ENCODE measurements at places on chromosomes 5 and 9. TPM values are rescaled to one million over a fixed set of nuclear protein-coding genes. Genes with fewer than 3 reads are reported as not detected.

CKMT2 gene
- total RNA-seq: not detected

TAF11L5 gene
- total RNA-seq: not detected

FOXD4L6 gene
- total RNA-seq: not detected

HMMR gene
- 42.5 TPM for total RNA-seq

ENHO gene
- 7.2 TPM for total RNA-seq

IRX4 gene
- 0.18 TPM for total RNA-seq

JADE2 gene
- 80.0 TPM for total RNA-seq

CATSPER3 gene
- 0.69 TPM for total RNA-seq

HMGXB3 gene
- total RNA-seq: 56.2 TPM

PCDH12 gene
- not detected for total RNA-seq

CDKN2B gene
- total RNA-seq: 0.05 TPM

F12 gene
- total RNA-seq: 13.4 TPM

LSM11 gene
- total RNA-seq: 1.6 TPM

PCDHGA8 gene
- total RNA-seq: 0.18 TPM

HAPLN1 gene
- total RNA-seq: 0.13 TPM

FAM151B gene
- total RNA-seq: 2.8 TPM

LPAR1 gene
- total RNA-seq: 11.0 TPM

AJM1 gene
- total RNA-seq: 7.2 TPM

PLCXD3 gene
- 0.10 TPM for total RNA-seq

OTP gene
- total RNA-seq: 0.05 TPM

CFAP157 gene
- total RNA-seq: not detected

WDR31 gene
- 0.80 TPM for total RNA-seq

FBN2 gene
- total RNA-seq: 0.08 TPM

ZNF608 gene
- 37.5 TPM for total RNA-seq

AGGF1 gene
- 23.1 TPM for total RNA-seq

TEX48 gene
- not detected for total RNA-seq

SLC46A2 gene
- total RNA-seq: not detected

ACO1 gene
- 49.3 TPM for total RNA-seq

CDH9 gene
- total RNA-seq: 0.10 TPM

PLAC8L1 gene
- 0.49 TPM for total RNA-seq

Measured in Panc1 (cell line).